ENCODE measurements at places on chromosomes 2 and 18. TPM values are rescaled to one million over a fixed set of nuclear protein-coding genes. Genes with fewer than 3 reads are reported as not detected.

DNA sequence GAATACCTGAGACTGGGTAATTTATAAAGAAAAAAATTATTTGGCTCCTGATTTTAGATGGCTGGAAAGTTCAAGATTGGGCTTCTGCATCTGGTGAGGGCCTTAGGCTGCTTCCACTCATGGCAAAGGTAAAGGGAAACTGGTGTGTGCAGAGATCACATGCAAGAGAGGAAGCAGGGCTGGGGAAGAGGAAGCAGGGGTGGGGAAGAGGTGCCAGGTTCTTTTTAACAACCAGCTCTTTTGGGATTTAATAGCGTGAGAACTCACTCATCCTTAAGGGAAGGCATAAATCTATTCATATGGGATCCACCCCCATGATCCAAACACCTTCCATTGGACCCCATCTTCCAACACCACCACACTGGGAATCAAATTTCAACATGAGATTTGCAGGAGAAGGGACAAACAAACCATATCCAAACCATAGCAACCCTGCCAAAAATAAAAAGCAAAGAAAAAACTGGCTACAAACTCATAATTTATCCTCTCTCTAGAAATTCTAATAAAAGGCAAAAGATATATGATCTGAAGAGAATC lies 30.4 kb downstream of the PRKRA start:
- no peaks in the 10 kb centered on the region for H3K27me3 ChIP-seq
- peaks cover 6% of the 10 kb centered on the region for H3K36me3 ChIP-seq
- H3K4me3 ChIP-seq, result no peak overlapping the region

DNA sequence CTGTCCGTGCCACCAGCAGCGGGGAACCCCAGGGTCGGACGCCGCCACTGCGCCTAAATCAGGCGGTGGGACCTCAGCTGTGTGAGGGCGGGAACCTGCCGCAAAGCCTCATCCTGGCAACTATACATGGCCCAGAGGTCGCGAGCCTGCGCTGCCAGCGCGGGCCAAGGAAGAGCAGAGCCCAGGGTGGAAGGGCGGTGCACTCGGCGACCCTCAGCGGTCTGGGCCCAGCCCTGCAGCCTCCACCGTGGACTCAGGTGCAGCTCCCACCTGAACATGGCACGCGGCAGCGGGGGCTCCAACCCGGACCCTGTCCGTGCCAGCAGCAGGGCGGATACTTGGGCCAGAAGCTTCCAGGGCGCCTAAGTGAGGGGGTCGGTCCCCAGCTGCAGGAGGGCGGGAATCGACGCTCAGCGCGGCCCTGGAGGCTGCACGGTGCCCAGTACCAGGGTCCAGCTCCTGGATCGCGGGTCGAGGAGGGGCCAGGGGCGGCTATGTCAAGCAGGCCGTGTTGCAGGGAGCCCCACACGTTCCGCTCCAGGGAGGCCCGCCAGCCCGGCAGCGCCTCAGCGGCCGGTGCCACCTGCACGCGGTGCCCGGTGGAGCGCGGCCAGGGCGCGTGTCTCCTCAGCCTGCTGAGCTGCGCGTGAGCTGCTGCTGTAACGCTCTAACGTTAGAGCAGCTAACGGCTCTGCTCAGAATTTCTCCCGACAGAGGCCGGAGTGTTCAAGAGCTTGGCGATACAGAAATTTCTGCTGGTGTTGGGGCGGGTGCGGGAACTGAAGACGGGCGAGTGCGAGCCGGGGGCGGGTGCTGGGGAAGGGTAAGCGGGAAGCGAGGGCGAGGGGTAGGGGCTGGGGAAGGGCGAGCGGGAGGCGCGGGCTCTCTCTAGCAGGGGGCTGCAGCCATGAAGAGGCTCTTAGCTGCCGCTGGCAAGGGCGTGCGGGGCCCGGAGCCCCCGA lies at the start of gene ANKRD30B:
Gene ANKRD30B, plus strand, starts transcription at position 660 of the 962 bp plus-strand sequence. Its CDS starts 248 bp downstream, at position 908.
- no peak within 1 kb of the TSS for H3K27ac ChIP-seq
- H3K4me3 ChIP-seq, result no peak within 1 kb of the TSS
- no peaks in the 10 kb centered on the region for H3K36me3 ChIP-seq

The EPB41L3 gene
- 5.4 TPM for polyA plus RNA-seq

DNA sequence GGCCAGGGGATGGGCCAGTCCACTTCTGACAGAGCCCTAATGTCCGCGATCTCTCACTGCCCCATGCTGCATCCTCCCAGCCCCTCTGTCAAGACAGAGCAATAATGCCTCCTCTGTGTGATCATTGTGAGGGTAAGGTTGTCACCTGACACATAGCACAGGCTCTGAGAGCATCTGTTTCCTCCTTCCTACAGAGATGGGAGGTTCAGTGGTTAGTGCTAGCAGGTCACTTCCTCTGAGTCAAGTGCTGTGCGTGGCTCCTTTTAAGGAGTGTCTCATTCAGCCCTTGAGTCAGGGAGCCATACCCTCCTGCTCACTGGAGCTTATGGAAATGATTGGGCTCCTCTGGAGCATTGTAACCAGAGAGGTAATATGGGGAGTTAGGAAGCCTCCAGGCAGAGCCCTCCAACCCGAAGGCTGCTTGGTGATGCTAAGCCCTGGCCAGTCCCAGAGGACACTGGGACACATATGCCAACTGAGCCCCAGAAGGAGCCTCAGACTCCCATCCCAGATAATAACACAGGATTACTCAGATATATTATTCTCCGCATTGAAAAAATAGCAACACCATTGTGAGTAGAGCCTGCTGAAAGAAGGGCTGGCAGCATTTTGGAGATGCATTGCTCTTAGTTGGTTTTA lies 189.0 kb downstream of the GALNT1 start:
- H3K27me3 ChIP-seq, result no peaks in the 10 kb centered on the region
- no peak overlapping the region for H3K27ac ChIP-seq
- no peak for DNase-seq
- no peak overlapping the region for H3K4me3 ChIP-seq

The PLEKHH2 gene
- polyA plus RNA-seq, result 0.23 TPM

DNA sequence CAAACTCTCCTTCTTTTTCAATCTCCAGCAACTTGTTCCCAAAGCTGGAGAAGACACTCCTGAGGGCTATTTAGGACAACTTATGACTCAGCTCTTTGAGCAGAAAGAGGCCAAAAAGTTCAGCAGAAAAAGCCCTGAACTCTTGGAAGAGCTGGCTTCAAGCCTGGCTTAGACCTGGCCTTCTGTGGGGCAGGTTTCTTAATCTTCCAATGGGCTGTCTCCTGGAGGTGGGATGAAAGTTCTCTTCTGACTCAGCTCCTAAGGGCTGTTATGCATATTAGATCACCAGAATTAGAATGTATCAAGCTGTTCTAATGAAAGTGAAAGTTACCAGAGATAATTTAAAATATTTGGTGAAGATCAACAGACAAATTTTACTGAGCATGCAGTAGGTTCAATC lies 129.4 kb downstream of the RAD51AP2 start:
- H3K36me3 ChIP-seq, result no peaks in the 10 kb centered on the region
- H3K27me3 ChIP-seq, result no peaks in the 10 kb centered on the region
- no peaks in the 10 kb centered on the region for H3K4me1 ChIP-seq

Data from heart right ventricle (tissue), 16 donors.